ENCODE measurements at places on chromosomes 13 and 19.

GRCh38 chr19:44725684-44726083 lies 22.8 kb upstream of the BCL3 start:
- no peak for DNase-seq

DNA sequence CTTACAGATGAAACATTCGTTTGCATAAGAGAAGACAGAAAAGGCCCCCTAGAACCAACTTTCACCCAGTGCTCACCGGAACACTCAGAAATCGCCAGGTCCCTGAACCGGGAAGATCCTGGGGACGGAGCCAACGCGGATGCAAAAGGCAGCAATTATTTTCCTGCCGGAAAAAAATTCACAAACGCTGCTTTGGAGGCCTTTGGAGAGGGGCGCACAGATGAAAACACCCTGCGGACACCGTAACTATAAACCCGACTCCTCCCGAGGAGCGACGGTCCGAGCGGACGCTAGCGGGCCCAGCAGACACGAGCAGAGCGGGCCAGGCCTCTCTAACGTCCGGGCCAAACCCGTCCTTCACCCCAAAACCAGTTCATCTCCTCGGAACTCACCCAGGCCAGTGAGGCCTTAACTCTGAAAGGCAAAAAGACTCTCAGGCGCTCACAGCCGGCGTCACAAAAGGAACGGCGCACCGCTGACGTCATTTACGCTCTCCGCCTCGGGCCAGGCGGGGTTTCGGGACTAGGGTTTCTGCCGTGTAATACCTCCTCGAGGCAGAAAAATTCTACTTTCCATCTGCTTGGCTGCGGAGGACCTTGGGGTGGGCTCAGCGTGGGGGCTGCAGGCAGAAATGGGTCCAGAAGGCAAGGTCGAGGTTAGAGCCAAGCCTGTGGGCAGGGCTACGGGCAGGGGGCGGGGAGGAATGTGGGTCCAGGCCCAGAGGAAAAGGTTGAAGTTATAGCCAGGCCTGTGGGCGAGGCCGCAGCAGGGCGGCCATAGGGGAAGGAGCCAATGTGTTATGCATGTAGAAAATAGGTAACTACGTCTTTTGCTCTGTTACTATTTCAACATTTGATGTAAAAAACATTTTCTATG lies at the start of gene ZNF426:
Gene ZNF426, minus strand, starts transcription at position 463 of the 876 bp plus-strand sequence. CDS start 2,413 bp downstream, outside the sequence.
- peak; percentile 92 for DNase-seq

DNA sequence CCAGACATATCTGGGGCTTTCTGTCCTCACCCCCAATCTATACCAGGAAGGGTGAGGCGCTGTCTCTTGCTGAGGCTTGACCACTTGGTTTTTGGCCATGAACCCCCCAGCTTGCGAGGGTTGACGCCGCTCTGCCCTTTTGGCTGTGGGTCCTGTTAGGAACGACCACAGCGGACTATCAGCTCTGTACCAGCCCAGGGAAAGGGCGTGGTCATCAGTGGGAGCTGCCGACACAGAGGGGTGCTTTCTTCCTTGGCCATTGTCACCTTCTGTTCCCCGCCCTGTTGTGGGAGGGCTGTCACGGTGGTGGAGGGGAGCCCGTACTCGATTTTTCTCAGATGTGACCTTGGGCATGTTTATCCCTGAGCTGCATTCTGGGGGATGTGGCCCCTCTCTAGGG lies 5.7 kb downstream of the DCAF15 start:
- DNase-seq: no peak

DNA sequence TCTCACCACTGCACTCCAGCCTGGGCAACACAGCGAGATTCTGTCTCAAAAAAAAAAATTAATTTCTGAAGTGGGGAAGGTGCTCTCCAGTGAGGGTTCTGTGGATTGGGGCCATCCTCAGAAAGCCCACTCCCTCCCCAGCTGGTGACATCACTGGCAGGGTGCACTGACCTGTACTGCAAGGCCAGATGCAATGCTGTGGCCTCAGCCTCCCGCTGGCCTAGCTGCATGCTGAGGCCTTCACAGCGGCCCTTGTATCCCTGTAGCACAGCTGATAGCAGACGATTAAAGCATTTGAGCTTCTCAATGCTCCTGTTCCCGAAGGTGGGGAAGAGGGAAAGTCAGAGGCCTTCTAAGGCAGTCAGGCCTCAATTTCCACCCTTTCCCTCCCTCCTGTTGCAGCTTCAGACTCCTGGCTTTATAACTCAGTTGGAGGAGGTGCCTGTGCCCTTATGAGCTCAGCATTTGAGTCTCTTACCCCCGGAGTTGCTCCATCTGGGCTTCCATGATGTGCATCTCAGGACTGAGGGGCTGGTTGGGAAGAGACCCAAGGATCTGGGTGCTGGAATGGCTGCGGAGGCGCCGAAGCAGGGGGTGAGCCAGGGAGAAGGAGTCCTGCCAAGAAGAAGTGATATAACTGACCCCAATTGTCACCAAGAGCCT lies 5.3 kb downstream of the USHBP1 start:
- no peak for DNase-seq

DNA sequence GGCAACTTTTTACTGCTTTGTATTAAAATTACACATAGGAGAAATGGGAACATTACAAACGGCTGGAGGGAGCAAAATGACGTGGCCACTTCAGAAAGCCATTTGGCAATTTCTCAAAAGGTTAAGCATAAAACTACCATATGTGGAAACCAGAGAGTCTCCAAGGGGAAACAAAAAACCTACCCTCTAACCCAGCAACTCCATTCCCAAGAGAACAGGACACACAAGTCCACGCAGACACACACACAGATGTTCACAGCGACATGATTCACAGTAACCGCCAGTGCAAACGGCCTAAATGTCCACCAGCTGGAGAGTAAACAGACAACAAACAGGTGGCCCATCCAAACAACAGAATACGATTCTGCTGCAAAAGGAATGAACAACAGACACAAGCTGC lies 37.2 kb downstream of the STK24 start:
- DNase-seq: peak; percentile 82

DNA sequence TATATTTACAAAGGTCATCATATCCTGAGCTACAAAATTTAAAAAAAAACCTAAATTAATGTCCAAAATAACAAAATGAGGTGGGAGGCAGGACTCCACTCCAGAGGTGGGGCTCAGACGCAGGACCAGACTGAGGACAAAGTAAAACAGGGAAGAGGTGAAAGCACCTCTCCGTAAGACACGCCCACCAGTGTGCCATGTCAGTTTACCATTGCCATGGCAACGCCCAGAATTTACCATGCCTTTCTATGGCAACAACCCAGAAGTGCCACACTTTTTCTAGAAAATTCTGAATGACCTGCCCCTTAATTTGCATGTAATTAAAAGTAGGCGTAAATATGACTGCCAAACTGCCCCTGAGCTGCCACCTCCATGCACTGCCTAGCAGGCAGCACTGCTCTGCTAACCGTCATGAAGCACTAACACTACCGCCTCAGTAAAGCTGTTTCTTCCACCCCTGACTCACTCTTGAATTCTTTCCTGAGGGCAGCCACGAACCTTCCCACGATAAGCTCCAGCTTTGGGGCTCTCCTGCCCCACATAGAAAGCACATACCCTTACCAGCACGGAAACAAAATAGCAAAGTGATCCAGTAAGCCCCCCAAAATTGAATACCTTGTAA lies 22.3 kb upstream of the PDCD5 start:
- DNase-seq: no peak

DNA sequence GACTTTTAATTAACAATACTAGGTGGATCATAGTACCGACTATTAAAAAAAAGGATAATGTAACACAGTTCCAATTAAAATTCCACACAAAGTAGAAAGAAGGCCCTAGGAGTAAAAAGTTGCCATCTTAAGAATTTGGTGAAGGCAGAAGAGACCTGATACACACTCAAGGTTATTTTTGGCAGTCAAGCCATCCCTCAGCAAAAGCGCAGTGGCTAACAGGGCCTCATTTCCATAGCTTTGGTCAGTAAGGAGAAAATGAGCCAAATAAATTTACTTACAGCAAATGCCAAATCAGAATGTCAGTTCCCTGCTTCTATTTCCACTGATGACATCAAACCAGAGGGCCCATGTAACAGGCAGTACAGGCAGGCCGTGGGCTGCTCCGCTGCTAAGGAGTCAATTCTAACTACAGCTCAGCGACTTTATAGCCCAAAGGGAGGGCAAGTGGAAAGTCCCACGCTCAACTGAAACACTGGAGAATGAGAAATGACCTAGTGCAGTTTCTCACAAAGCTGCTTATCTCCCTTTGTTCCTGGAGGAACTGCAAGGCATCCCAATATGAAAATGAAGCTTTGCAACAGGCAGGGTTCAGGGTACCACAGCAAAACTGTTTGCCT lies 6.3 kb downstream of the ARGLU1 start:
- DNase-seq: peak; percentile 31

GRCh38 chr19:5074407-5074806 lies 105.5 kb downstream of the KDM4B start:
- DNase-seq: no peak

DNA sequence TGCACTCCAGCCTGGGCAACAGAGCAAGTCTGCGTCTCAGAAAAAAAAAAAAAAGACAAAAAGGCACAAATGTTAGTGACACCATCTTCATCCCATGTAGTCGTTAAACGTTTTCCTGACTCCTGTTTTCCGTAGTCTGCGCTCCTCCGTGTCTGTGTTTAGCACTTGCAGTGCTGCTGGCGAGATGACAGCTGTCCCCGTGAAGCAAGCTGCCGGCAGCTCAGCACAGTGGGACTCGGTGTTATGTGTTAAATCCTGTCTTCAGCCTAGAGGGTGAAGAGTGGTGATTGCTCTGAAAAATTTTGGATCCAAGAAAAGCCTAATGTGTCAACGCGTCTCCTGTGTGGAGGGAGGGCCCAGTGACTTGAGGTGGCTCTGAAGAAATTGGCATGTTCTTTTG lies 18.4 kb downstream of the UBXN6 start:
- DNase-seq: no peak

DNA sequence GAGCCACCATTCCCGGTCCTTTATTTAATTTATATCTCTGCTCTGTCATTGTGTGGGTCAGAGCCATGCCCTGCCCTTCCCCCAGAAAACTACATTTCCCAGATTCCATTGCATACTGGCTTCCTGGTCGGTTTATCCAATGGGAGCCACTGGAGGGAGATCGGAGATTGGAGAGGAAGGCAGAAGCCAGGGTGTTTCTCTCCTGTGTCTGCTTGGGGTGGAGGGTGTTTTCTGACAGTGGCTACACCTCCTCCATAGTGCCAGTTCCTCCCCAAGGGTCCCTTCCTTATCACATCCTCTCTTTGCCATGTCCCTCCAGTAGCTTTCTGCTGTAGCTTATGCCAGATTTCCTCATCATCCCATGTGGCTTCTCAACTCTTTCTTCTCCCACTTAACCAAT lies 19.0 kb downstream of the OLFM2 start:
- DNase-seq: peak; percentile 60

GRCh38 chr19:3734310-3734600 lies 26.1 kb downstream of the TJP3 start:
- DNase-seq: no peak

DNA sequence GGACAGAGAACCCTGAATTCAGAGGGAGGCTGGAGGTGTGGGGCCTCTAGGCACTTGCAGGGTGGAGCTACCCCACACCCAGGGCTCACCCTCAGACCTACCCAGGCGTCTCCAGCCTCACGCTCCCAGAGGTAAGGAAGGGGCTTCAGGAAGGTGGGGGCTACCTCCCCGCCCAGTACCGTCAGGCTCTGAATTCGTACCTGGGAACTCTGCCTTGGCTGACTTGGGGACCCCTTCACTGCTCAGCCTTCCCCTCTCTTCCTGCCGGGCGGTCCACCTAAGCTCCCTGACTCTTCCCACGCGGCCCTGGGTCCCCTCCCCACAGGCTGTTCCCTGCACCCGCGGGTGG lies 28.5 kb upstream of the PARP4 start:
- DNase-seq: no peak

DNA sequence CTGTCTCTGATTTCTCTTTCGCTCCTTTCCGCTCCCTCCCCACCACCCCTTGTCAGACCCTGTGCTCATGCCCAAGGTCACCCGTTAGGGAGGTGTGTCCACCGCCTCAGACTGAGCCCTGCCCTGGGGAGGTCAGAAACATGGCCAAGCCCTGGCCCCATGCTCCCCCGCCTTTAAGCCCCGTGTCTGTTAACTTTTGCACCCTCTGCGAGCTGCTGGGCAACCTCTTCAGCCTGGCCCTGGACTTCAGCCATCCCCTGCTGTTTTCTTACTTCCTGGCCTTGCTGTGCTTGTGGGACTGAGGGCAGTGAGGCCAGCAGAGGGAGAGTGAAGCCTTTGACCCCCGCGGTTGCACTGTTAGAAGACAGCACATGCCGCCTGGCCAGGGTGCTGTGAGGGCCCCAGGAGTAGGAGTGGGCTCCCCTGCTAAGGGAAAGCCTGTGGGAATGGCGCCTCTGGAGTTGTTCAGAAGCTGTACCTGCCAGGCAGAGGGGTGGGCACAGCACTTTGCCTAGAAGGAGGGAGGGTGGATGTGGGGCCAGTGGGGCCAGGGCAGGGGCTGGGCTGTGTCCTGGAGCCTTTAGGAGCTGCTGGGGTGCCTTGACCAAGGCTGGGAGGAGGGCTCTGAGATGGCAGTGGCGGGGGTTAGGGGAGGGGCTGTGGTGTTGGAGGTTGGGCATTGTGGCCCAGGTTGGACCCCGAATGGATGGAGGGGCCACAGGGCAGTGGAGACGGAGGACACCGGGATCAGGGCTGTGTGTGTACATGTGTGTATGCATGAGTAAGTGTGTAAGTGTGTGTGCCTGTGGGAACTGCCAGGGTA lies 7.9 kb downstream of the UPF1 start:
- no peak for DNase-seq

DNA sequence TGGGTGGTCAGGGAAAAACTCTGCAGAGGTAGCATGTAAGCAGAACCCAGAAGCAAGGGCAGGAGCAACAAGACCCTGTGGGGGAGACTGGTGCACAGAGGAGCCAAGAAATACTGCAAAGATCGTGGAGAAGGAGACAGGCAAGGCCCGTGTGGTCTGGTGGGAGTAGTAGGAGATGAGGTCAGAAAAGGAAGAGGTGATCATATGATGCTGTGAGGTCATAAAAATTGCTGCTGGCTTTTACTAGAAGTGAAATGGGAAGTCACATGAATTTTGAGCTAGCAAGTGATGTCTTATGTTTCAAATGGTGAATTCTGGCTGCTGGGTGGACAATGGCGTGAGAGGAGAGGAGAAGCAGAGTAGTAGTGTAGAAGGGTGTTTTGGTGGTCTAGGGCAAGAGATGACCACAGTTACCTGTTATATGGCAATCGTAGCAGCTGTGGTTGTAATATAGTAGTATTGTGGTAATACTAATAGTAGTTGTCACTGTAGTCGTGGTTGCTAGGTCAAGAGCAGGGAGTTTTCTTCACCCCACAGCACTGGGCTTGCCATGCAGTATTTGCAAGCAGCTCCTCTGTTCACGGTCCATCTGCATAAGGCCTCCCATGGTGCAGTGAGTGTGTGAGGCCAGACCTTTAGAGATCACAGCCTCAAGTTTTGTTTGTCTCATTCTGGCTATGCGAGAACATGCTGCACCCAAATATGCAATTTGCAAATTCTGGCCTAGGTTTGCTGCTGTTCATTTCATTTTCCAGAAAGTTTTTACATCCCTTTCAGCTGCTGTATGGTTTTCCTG lies 205.0 kb downstream of the TSHZ3 start:
- no peak for DNase-seq

DNA sequence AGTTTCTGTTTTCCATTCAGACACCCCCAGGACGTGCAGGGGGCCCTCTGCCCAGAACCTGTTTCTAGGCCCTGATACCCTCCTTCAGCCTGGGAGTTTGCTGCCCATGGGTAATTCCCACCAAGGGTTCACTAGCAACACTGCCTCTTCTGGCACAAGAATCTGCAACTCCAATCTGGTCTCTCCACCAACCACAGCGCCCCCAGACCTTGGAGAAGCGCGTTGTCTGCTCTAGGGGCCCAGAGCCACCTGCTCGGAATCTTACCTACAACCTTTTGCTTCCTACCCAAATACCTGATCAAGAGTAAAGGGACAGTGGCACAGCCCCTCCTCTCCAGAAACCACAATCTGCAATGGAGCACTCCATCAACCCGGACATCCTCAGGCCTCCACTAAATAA lies 763 bp downstream of the ZNF180 start:
- DNase-seq: no peak
